ENCODE measurements at places on chromosomes 11 and 22.
A peak's percentile ranks its signal among the peaks of the same experiment; 100 is the strongest.

GRCh38 chr22:48371391-48371790 lies 1456.3 kb downstream of the BRD1 start:
- no peak for DNase-seq

DNA sequence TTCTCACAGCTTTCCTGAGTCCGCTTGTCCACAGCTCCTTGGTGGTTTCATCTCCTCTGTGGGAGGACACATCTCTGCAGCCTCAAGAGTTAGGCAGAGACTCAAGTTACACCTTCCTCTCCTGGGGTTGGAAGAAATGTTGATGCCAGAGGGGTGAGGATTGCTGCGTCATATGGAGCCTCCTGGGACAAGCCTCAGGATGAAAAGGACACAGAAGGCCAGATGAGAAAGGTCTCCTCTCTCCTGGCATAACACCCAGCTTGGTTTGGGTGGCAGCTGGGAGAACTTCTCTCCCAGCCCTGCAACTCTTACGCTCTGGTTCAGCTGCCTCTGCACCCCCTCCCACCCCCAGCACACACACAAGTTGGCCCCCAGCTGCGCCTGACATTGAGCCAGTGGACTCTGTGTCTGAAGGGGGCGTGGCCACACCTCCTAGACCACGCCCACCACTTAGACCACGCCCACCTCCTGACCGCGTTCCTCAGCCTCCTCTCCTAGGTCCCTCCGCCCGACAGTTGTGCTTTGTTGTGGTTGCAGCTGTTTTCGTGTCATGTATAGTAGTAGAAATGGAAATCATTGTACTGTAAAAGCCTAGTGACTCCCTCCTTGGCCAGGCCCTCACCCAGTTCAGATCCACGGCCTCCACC lies 11.7 kb downstream of the RASD2 start:
- DNase-seq = peak; percentile 9

GRCh38 chr22:24417901-24418641 lies 9.3 kb upstream of the ADORA2A start:
- DNase-seq = no peak

DNA sequence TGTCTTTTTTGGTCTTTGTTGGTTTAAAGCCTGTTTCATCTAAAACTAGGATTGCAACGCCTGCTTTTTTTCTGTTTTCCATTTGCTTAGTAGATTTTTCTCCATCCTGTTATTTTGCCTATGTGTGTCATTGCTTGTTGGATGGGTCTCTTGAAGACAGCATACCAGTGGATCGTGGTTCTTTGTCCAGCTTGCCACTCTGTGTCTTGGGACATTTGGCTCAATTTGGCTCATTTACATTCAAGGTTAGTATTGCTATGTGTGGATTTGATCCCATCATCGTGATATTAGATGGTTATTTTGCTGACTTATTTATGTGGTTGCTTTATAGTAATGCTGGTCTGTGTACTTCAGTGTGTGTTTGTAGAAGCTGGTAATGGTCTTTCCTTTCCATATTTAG lies 31.4 kb upstream of the ANKK1 start:
- DNase-seq = no peak

- DNase-seq = peak; percentile 65
These were observed 389.1 kb downstream of the AASDHPPT start for GRCh38 chr11:106466521-106467080.

- DNase-seq = no peak
These were observed 3899.1 kb upstream of the OR11H1 start for GRCh38 chr22:11628651-11629511.

- no peak for DNase-seq
These were observed 65.2 kb downstream of the CSTPP1 start for GRCh38 chr11:47001781-47002181.

GRCh38 chr11:124674168-124674517 lies 439 bp downstream of the SPA17 start:
- DNase-seq = no peak

DNA sequence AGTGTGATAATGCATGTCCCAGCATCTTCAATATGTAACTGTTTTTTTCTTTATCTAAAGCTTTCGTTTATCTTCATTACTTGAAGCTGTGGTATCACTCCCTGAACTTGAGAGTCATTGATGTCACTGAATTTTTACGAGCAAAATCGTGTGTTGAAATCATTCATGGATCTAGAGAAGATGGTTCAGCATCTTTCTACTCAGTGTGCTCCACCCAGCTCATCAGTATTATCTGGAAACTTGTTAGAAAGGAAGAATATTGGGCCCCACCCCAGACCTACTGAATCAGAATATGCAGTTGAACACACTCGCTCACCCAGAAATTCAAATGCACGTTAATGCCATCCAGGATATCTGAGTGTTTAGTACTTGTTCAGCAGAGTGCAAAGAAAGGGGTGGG lies 8.3 kb downstream of the CDON start:
- no peak for DNase-seq

GRCh38 chr11:4797206-4797605 lies 7.0 kb downstream of the OR52R1 start:
- no peak for DNase-seq

DNA sequence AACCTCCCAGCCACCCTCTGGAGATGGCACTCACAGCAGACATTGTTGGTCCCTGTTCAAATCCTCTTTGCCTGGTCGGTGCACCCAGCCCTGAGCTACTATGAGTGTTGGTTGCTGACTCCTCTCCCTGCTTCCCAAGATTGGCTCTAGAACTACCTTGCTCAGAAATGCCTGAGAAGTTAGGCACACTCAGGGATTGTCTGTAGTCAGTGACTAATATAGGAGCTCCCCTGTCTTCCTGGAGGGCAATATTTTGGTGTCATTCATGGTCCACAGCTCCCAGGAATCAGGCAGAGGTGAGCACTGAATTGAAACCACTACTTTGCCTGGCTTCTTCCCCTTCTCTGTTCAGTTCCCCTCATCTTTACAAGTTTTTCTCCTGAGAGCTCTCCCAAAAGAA lies 325.9 kb downstream of the MIAT start:
- DNase-seq = no peak

DNA sequence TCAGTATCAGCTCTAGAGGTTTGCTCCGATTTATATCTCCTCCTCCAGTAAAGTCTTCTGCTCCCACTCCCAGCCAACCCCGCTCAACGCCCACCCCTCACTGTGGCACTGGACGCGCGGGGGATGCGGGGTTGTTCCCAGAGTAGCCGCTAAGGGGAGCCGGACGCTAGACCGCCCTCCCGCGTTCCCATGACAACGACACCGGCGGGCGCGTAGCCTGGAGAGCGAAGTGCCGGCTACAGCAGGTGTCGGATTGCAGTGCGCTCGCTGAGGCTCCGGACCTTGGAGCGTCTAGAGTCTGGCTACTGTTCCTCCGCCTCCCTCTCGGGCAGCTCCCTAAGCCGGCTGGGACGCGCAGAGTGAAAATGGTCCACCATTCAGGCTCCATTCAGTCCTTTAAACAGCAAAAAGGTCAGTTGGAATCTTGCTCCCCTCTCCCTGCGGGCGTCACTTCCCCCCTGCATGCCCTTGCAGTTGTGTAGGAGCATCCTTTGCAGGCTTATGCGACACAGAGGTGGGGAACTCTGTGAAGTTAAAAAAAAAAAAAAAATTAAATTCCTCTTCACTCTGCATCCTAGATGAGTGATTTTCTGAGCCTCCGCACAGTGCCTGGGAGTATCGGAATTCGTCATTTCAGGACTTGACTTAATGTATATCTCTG lies at the start of gene ANO3:
Gene ANO3 (plus strand): TSS at position 220 of the 661 bp plus-strand sequence. CDS start 146 bp downstream, at position 366.
- peak; percentile 63 for DNase-seq

DNA sequence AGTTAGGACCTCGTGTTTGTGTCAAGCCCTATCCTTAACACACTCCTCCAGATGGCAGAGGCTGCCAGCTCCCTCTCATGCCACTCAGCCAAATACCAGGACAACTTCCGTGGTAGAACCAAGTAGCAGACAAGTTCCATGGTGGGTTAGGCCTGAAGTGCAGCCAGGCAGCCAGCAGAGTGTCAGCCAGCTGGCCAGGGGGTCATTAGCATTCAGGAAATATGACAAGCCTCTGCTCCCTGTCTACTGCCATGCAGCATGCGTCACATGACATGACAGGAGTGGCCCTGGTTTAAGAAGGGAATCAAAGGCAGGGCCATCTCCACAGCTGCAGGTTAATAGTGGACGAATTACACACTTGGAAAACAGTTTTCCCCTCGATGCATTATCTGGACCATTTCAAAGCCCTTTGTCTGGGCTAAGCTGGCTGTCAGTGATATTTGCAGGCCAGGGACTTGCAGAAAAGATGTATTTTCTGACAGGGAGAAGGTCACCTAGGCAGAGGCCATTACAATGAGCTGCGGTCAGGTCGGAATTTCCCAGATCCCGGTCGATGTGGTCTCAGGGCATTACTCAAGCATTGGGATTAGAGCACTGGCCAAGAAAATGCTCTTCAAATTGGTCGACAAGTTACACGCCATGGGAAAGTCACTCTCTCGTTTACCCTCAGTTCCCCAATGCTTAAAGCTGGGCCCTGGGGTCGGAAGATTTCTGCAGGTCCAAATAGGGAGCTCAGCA lies 461.7 kb upstream of the CADM1 start:
- no peak for DNase-seq

DNA sequence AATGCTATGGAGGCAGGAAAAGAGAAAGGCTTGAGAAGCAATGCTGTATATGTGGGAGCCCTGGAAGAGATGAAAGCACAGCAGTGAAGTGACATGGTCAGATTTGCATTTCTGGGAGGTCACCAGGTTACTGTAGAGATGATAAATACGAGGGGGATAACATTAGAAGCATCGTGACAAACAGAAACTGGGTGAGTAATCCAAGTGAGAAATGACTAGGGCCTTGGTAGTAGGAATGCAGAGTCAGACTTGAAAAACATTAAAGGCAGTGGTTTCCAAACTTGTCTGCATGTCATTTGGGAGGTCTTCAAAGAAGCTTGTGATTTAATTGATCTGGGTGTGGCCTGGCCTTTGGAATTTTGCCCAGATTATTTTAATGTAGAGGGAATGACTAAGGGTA lies 43.9 kb downstream of the CCDC34 start:
- peak; percentile 50 for DNase-seq

- DNase-seq = no peak
These were observed 58.0 kb downstream of the FAR1 start for GRCh38 chr11:13726456-13726855.

DNA sequence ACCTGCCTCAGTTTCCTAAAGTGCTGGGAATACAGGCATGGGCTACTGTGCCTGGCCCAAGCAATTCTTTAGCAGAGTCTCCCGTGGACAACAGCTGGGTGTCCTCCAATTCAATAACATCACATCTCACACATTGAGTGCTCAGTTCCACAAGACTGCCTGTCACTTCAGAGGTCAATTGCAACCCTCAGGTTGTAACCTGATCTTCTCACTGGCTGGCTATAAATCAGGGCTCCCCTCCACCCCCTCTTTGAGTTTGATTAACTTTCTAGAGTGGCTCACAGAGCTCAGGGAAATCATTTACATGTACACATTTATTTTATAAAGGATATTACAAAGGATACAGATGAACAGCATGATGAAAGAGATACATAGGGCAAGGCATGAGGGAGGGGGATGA lies 68.1 kb downstream of the MCHR1 start:
- DNase-seq = no peak

DNA sequence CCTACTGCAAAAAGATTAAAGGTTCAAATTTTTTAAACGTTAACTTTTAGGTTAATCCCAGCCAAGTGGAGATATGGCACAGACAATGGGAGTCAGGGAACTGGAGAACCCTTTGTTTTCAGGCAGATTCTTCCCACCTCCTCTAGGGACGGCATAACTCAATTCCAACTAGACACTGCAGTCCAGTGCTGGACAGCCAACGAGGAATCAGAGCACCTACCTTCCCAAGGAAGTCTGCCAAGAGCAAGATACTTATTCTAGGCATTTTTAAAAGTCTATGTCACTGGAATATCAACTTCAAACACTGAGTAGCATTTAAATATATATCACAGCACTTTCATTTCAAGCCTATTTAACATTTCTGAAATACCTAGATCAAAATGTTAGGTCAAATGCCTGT lies 7.3 kb downstream of the CADM1 start:
- no peak for DNase-seq

- DNase-seq = no peak
These were observed 153.8 kb downstream of the CACNA1I start for GRCh38 chr22:39724390-39724789.

- DNase-seq = peak; percentile 38
These were observed 303.7 kb upstream of the PLET1 start for GRCh38 chr11:112564228-112564955.

- DNase-seq = no peak
These were observed 64.7 kb upstream of the FAT3 start for GRCh38 chr11:92159931-92160330.

GRCh38 chr11:21628641-21629040 lies 564.2 kb upstream of the ANO5 start:
- DNase-seq = no peak

DNA sequence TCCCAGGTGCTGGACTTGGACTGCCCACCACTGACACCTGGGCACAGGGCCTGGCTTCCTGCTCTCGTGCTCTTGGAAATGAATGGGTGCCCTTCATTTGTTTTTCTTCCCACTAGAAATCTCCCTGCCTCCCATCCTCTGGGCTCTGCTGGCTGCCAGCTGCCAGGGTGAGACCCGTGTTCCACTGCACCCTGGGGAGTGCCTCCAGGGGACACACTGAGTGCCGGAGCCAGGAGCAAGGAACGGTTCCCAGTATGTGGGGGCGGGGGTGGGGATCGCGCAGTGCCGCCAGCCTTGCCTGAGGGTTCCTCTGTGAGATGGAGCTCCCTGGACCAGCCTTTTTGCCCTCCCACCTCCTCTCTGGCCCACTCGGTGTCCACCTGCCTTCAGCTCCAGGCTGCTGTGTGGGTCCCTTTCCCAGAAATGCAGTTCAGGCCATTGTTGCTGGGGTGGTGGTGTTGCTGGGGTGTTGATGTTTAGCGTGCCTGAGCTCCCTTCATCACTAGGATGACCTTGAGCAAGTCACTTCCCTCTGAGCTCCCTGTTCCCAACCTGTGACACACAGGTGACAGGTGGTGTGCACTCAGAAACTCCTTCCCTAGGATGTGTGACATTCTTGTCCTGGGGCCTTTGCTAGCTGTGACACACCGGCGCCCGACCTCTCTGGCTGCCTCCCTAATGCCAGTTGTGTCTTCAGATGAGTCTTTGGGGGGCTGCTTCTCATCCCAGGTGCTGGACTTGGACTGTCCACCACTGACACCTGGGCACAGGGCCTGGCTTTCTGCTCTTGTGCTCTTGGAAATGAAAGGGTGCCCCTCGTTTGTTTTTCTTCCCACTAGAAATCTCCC lies 72.1 kb downstream of the MED15 start:
- DNase-seq = no peak

GRCh38 chr11:83120327-83120726 lies 36.6 kb upstream of the PCF11 start:
- DNase-seq = no peak

GRCh38 chr11:12251666-12252560 lies 125.5 kb upstream of the PARVA start:
- DNase-seq = no peak

GRCh38 chr11:16335236-16335962 lies 20.9 kb downstream of the SOX6 start:
- no peak for DNase-seq

Data from PC-3 (cell line).